ENCODE measurements at places on chromosomes 4 and X. TPM values are rescaled to one million over a fixed set of nuclear protein-coding genes. Genes with fewer than 3 reads are reported as not detected.

Gene FATE1
- not detected for total RNA-seq

Gene FAM236D
- total RNA-seq, result not detected

DNA sequence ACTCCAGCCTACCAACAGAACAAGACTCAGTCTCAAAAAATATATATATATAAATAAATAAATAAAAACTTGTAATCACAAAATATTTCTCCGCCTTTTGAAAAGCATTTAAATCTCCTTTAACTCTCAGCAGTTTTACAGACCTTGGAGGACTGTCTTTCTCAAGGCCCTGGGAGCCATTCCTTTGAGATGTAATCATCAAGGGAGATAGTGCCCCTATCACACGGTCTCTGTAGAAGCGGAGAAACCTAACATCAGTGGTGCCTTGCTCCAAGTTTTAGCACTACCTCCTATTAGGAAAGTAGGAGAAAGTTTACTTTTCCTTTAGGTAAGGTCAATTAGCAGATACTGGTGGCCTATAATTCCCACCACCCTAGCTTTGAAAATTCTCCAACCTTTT lies 58.5 kb downstream of the ANTXR2 start:
- DNase-seq, result no peak

Gene PWWP3B
- total RNA-seq, result 32.3 TPM

Gene MAGEA6
- total RNA-seq, result not detected

GRCh38 chr4:145501051-145501660 lies 19.5 kb downstream of the SMAD1 start:
- no peak for DNase-seq

GRCh38 chr4:32117693-32118092 lies 1397.5 kb downstream of the PCDH7 start:
- DNase-seq, result no peak

DNA sequence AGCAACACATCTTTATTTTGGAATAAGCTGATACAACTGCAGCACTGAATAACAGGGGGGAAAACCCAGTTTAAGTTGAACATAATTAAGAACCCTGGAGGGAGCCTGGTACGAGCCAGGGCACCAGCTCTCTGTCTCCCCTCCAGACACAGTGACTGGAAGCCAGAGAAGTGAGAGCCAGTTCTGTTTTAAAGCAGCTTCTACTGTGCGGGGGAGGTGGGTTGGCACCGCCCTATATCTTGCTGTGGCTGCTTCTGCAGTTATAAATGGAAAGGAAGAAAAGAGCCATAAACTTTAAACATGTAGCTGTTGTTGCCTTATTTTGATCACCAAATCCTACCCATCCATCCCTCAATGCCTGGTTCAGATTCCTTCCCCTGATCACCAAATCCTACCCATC lies 207.9 kb upstream of the ANXA3 start:
- DNase-seq, result no peak

Gene GPR119
- total RNA-seq, result not detected

DNA sequence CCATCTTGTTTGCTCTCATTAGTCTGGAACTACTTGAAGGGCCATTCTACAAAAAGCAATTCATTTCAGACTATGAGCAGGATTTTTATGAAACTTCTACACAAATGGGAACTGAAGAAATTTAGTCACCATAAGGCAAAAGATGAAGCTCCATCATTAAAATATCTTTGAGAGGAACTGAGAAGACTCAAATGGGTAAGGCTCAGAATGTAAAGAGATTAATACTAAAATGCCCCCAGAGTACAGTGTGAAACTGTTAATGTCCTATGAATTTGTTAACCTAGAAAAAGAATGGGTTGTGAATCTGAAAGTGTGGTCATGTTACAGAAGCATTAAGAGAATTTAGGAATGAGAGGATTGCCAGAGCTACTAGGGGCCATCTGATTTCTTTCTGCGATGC lies 77.9 kb upstream of the SLC7A11 start:
- DNase-seq, result no peak

DNA sequence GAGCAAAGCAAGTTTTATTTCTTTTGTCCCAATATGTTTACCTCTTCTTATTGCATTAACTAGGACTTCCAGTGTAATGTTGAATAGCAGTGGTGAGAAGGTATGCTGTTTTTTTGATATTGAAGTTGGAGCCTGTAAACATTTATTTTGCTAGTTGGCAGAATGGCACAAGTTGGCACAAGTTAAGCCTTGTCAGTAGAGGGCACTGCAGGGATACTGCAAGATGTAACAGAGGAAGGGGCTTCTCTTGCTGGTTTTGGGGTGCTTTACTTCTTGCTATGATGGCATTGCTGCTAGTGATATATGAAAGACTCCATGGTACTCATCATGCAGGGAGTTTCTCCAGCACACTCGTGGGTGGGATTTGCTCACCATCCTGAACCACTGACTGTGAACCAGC lies 327.3 kb upstream of the ARX start:
- no peak for DNase-seq

DNA sequence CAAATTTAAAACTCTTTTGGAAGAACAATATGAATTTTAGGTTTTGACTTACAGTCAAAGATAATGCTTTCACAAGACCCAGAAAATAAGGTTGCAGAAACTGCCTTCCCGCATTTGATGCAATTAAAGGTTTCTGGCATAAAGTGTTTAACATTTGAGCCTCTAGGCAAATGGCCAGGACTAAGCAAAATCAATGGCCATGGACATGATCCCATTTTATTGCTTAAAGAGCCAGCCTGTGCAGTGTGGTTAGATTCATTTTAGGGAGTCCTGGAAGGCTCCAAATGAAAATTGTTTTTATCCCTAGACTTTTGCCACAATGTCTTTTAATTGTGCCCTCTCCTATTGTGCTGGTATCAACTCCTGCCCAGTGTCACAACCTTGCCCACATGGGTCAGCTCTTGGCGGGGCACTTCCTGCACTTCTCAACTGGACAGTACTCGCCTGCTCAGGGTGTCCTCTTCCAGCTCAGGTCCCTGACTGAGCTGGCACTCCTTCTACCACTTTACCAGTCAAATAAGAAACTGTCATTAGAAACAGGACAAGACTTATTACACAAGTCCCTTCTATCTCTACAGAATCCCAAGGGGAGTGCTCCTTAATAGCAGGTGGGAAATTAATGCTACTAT lies 208.4 kb upstream of the NPY2R start:
- DNase-seq, result no peak

GRCh38 chr4:74032064-74032463 lies 6.4 kb downstream of the CXCL3 start:
- DNase-seq, result no peak

DNA sequence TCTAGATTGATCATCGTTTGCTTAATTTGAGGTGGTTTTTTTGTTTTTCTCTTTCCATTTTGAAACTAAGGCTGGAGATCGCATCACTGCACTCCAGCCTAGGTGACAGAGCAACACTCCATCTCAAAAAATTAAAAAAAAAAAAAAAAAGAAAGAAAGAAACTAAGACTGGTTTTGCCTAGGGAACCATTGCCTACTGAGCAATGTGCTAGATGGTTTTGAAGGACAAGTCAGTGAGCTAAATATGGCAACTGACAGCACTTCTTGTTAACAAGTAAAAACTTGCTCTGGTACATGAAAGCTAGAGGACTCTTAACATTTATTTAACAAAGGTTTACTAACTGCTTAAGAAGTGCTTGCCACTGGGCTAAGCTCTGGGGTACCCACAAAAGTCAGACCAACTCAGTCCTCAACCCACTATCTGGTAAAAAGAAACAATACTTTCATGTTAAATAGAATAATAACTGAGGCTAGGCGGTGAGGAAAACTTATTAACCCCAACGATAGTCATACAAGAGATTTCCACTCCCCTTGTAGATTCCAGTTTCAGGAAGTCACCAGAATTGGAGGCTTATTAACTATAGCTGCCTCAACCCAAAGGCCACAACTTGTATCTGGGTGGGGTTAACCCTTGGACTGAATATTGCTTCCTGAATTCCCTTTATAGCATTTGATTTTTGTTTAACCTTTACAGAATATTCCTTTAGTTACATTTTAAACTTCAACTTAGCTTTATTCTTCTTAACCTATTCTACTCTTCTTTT lies 111.6 kb downstream of the FRYL start:
- DNase-seq, result no peak

Gene WFS1
- total RNA-seq, result 39.3 TPM

Gene DCLK2
- 8.0 TPM for total RNA-seq

Gene TAF9B
- 23.8 TPM for total RNA-seq

Gene GPM6B
- 1.4 TPM for total RNA-seq

- DNase-seq, result no peak
Measured at GRCh38 chr4:140806163-140806562, 50.0 kb upstream of the TBC1D9 start.

Gene PASD1
- total RNA-seq, result not detected

- peak; percentile 44 for DNase-seq
Measured at GRCh38 chr4:48578132-48578968, 88.3 kb downstream of the ZAR1 start.

- no peak for DNase-seq
Measured at GRCh38 chrX:102934624-102935023, 2.4 kb upstream of the RAB40AL start.

DNA sequence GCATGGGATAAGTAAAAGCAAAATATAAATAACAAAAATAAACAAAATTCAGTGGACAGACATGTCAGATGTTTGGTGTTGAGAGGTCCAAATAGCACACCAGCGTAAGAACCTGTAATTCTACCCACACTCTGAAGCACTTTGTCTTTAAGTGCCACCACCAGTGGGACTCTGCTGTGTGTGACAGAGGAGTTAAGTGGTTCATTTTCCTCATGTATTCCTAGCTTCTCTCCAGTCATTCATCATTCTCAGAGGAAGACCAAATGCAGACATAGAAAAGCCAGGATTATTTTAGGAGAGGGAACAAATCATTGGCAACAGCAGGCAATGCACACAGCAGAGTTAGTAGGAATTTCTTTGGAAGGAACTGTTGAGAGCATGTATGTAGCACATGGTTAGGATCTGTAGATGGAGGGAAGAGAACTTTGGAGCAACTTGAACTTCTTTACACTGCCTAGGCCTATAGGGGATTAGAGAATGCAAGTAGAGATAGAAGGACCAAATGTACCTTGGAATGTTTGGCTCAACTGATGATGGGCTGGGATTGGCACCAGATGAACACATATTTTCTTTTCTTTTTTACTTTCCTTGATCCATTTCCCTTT lies 43.0 kb upstream of the ARHGAP24 start:
- DNase-seq, result no peak

Gene GRSF1
- total RNA-seq, result 49.0 TPM

- no peak for DNase-seq
Measured at GRCh38 chr4:528296-528695, 29.3 kb downstream of the PIGG start.

- no peak for DNase-seq
Measured at GRCh38 chrX:143094417-143095023, 68.8 kb downstream of the SPANXN4 start.

- DNase-seq, result no peak
Measured at GRCh38 chr4:137768196-137768595, 235.9 kb upstream of the PCDH18 start.

GRCh38 chr4:82733636-82734035 lies 65.0 kb downstream of the SCD5 start:
- DNase-seq, result no peak

- no peak for DNase-seq
Measured at GRCh38 chr4:168776382-168776781, 233.7 kb downstream of the CBR4 start.

- DNase-seq, result no peak
Measured at GRCh38 chr4:155491336-155492120, 114.8 kb upstream of the MAP9 start.

- DNase-seq, result no peak
Measured at GRCh38 chrX:85992811-85993229, 54.5 kb downstream of the CHM start.

Gene STBD1
- 49.3 TPM for total RNA-seq

DNA sequence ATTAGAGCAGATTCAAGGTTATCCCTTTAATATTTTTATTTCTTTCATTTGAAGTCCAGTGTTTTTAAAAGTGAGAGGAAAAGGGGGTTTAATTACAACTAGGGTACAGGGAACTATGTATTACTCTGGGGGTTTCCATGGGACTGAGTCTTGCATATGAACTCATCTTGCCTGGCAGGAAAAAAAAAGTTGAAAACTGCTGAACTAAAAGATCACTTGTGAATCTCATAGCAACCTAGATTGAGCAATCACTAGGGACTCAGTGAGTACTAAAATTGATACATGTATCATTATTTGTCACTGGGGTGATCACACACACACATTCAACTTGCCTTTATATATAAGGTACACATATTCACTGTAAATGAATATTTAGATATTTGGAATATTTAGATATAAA lies 180.7 kb upstream of the SFRP2 start:
- DNase-seq, result no peak

GRCh38 chr4:178523038-178523437 lies 1080.8 kb upstream of the AGA start:
- no peak for DNase-seq
